ENCODE measurements at places on chromosomes 3 and 15.

DNA sequence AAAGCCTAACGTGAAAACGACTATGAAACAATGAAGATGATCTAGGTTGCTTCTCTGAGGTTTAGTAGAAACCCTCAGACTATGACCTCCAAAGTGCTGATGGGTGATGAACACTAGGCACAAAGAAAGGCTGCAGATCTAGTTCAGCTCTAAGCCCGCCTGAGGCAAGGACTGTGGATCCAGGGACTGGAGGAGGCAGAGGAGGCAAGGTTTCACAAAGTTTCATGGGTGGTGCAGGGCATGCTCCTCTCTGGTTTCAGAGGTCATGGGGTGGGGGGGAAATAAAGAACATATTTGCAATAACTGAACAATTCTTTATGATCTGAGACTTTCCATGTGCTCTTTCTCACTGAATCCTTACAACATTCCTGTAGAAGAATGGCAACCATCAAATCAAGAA is 679.2 kb downstream of the NTRK3 start:
- no peak for DNase-seq

- no peak for DNase-seq
These were observed 158.6 kb upstream of the NR2F2 start for GRCh38 chr15:96171853-96172296.

GRCh38 chr3:29475305-29475840 is 194.5 kb downstream of the RBMS3 start:
- DNase-seq, result no peak

- DNase-seq, result no peak
These were observed 197.3 kb downstream of the FHIT start for GRCh38 chr3:61053781-61054496.

GRCh38 chr3:120645083-120645845 is 36.8 kb downstream of the HGD start:
- DNase-seq, result no peak

- no peak for DNase-seq
These were observed 44.0 kb downstream of the LPP start for GRCh38 chr3:188198001-188198400.

Data from effector CD8-positive, alpha-beta T cell (primary cell).